ENCODE measurements at places on chromosomes 3 and 15. TPM values are rescaled to one million over a fixed set of nuclear protein-coding genes. Genes with fewer than 3 reads are reported as not detected.

DNA sequence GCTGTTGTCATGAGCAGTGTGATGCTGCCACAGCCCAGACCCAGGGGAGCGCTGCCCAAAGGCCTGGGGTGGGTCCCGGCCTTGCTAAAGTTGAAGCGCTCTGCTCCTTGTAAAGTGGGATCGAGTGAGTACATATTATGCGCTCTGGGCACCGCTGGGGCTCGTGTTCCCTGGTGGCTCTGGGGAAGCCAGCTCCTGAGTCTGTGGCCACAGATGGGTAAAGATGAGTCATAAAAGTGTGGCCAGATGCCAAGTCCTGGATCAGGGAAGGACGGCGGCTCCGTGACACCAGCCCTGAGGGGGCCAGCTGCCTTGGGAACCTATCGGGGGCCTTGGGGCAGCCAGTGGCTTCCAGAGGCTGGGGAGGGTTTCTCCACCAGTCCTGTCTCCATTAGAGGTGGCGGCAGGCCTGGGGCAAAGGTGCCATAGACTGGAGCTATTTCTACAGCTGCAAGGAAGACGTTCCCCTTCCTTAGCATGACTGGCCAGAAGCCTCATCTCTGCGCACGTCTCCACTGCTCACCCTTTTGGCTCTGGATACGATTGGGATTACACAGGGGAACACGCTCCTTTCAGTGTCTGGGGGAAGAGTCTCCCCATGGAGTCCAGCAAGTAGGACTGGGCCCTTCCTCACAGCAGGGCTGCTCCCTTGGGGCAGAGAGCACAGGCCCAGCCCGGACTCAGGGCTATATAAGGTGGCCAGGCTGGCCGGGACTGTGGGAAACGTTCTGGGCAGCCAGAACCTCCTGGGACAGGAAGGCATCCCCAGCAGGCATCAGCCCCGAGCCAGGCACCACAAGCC, 1.2 kb upstream of the ITIH4 start:
- no peaks in the 10 kb centered on the region for H3K36me3 ChIP-seq
- H3K4me1 ChIP-seq: peaks cover 6% of the 10 kb centered on the region
- H3K4me3 ChIP-seq: no peak overlapping the region

DNA sequence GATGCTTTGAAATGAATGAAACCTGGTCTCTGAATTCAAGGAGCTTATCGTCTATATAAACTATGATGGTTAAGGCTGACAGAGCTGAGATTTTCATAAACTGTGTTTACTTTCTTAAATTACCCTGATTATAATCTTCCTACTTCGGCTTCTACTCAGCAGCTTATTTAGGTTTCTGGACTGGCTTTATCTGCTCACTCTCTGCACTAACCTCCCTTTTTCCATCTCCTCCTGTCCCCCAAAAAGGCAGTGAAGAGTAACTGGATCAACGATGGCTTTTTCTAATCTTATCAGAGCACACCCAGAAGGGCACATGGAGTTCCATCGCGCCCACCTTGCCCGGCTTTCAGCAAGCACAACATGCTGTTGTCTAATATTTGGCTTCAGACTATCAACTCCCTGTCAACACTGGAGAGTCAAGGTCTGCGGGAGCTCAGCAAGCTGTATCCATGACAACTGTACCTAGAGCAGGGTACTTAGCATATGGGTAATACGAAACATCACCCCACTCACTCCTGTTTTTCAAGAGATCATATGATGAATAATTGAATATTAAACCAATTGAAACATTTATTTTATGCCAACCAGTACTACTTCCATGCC, 417.3 kb downstream of the GABRB3 start:
- H3K27me3 ChIP-seq: no peaks in the 10 kb centered on the region
- H3K36me3 ChIP-seq: no peaks in the 10 kb centered on the region
- no peak overlapping the region for H3K27ac ChIP-seq
- no peak overlapping the region for H3K4me3 ChIP-seq
- DNase-seq: no peak

DNA sequence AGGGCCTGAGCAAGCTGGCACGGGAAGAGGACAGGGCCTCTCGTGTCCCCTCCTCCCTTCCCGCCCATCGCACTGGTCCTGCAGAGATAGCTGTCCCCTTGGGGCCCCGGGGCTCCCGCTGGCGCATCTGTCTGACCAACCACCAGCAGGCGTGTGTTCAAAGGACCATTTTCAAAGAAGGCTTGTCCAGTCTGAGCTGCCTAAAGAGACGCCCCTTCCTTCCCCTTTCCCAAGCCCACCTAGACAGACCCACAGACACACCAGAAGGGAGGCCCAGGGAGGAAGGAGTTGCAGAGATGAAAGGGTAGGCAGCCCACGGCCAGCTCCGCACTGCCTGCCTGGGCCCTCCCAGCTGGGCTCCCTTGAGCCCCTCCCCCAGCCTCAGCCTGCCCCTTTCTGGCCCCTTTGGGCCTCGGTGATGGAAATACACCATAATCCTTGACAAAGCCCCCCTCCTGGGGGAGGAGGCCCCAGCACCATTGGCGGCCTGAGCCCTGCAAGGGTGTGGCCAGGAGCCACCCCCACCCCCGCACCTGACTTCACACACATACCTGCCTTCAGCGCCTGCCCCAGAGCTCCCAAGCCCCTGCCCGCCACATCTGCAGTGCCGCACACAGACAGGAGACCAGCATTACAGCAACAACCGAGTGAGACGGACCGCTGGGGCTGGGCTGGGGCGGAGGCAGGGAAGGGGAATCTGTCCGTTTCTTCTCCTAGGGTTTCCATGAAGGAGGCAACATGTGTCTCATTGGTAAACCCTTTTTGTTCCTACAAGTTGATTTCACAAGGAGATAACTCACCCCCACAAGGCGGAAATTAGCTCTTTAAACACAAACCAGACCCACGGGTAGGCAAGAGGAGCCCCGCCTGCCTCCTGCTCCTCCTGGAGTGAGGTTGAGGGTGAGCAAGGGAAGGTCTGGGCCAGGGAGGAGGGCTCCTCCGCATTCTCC, at the start of gene STRA6:
TSS of gene STRA6 (minus strand) at position 336 of the 950 bp plus-strand sequence. CDS start 520 bp downstream, outside the sequence.
- H3K27ac ChIP-seq: no peak within 1 kb of the TSS
- H3K4me1 ChIP-seq: peaks cover 3% of the 10 kb centered on the region
- H3K27me3 ChIP-seq: peaks cover 10% of the 10 kb centered on the region
- no peak within 1 kb of the TSS for H3K4me3 ChIP-seq
- no peak for DNase-seq

DNA sequence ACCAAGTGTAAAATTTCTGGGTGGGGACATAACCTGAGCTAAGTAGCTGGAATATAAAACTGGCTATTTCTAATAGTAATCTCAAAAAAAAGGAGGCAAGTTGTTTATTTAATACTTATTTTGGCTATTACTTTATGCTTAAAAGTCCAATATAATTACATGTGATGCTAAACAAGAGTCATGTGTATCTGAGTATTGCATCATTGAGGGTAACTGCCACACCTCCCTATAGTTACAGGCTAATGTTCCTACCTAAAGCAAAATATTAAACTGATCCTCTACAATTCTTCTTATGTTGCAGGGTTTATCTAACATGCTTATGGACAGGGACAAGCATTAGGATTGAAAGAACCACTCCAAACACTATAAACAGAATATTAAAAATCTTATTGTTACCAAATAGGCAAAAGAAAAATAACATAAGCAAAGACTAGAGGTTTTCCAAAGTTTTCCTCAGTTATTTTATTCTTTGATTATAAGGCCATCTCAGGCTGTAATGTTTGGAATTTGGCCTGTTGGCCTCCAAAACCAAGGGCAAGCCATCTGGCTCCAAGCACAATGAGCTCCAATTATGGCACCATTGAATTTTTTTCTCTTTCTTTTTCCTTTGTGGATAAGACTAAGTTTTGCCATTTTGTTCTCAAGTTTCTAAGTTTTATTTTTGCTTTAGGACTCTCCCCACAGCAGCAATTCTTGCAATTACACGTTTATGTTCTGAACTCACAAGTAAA, 75.8 kb upstream of the ABI3BP start:
- H3K4me3 ChIP-seq: no peak overlapping the region
- H3K27me3 ChIP-seq: peaks cover 29% of the 10 kb centered on the region
- DNase-seq: no peak
- no peaks in the 10 kb centered on the region for H3K36me3 ChIP-seq

TRAT1 gene
- 61.0 TPM for total RNA-seq

DNA sequence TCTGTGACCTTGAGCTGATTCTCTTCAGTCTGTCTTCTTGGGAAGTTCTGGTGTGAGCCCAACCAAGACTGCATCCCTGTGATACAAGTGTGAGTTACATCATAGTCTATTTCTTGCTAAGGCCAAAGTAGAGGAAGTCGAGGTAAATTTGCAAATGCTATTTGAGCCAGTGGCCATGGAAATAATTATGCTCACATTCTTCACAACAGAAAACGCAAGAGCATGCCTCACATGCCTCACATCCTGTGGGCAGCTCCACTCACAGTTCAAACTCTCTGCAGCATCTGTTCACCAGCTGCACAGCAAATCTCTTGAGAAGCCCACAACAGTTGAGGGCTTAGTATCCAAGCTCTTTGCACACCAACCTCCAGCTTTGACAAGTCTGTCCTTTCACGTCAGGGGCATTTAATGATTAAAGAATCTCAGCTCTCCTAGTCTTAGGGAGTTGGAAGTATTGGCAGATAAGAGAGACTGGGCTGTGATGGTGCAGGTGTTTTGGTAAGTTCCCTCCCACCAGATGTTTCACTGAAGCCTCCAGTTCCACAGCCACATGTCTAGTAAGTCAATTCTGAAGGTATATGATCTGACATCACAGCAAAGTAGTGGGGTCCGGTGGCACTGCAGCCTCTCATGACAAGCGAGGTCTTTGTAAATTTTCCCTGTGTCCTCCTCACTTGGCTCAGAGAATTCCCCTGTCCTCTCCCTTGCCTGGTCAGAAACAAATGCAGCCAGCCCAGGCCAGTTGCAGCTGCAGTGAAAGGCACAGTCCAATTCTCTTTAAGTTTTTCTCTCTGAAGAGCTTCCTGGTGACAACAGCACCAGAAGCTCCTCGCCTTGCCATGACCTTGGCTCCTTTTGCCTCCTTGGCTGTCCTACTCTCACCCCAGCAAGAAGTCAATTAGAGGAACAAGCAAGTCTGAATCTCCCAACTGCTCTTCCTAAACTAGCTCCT, 166.1 kb downstream of the SSR3 start:
- peak; percentile 45 for DNase-seq
- H3K4me1 ChIP-seq: no peaks in the 10 kb centered on the region
- H3K36me3 ChIP-seq: no peaks in the 10 kb centered on the region
- H3K27ac ChIP-seq: no peak overlapping the region
- H3K4me3 ChIP-seq: no peak overlapping the region
- peaks cover 29% of the 10 kb centered on the region for H3K27me3 ChIP-seq

CEP63 gene
- total RNA-seq: 20.5 TPM

- H3K27me3 ChIP-seq: peaks cover 11% of the 10 kb centered on the region
- no peaks in the 10 kb centered on the region for H3K36me3 ChIP-seq
- no peak overlapping the region for H3K4me3 ChIP-seq
- no peak for DNase-seq
- no peaks in the 10 kb centered on the region for H3K4me1 ChIP-seq
Observed at GRCh38 chr15:62549345-62549970, 384.4 kb upstream of the C2CD4B start.

CACNA2D3 gene
- not detected for total RNA-seq

ROPN1B gene
- total RNA-seq: not detected

DNA sequence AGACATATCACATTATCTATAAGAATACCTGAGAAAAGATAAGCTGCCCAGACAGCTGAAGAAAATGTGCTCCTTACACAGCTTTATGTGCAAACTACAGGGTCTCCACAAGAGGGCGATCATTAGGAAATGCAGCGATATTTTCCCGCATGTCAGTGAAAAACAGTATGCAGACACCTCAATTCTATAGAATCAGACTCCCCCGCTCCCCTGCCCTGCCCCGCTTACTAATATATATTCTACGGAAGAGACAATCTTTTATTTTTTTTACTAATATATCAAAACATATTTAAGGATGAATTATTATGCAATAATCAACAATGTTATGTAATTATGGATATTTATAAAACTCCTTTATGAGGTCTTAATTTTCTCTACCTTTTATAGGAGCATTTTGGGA, 681.3 kb downstream of the ROBO1 start:
- H3K27me3 ChIP-seq: no peaks in the 10 kb centered on the region
- H3K4me3 ChIP-seq: no peak overlapping the region
- no peak overlapping the region for H3K27ac ChIP-seq

SUMF1 gene
- total RNA-seq: 6.7 TPM

HIGD1A gene
- total RNA-seq: 88.6 TPM

DNA sequence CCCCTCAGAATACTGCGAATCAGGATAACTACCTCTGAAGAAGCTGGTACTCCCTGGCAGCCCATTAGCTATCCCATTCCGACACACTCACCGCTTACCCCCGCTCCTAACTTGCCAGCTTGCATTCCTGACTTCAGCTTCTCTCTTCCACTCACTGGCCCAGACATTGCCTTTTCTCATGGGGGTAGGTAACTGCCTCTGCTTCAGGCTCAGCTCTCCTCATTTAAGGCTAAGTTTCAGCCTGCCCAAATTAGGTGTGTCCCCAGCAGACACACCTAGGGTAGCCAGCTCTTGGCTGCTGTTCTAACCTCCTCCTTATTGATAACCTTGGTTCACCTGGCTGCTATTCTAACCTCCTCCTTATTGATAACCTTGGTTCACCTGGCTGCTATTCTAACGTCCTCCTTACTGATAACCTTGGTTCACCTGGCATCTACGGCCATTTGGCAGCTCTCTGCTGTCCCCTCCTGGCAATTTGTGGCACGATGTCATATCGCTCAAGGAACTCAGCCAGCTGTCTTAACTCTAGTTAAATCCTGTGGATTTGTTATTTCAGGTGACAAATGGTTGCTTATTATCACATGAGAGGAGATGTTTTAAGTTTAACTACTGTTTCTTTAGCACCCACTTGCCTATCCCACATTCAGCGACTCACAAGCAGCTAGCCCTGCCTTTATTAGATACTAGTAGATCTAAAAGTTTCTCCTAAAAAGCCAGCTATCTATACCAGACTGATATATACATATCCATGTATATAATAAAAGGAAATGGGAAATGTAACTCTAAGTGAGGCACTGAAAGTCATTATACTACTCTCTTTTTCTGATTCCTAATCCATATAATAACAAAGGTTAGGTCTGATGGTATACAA, 106.5 kb upstream of the ACP3 start:
- H3K27ac ChIP-seq: no peak overlapping the region
- no peak overlapping the region for H3K4me3 ChIP-seq
- H3K27me3 ChIP-seq: peaks cover 6% of the 10 kb centered on the region
- no peaks in the 10 kb centered on the region for H3K4me1 ChIP-seq
- no peaks in the 10 kb centered on the region for H3K36me3 ChIP-seq

GRCh38 chr15:90203922-90204321, 2.8 kb downstream of the SEMA4B start:
- no peak overlapping the region for H3K4me3 ChIP-seq
- H3K27ac ChIP-seq: no peak overlapping the region
- peaks cover 2% of the 10 kb centered on the region for H3K27me3 ChIP-seq
- H3K4me1 ChIP-seq: peaks cover 23% of the 10 kb centered on the region

GRCh38 chr3:194738254-194739093, 52.8 kb downstream of the FAM43A start:
- no peak overlapping the region for H3K4me3 ChIP-seq
- H3K36me3 ChIP-seq: no peaks in the 10 kb centered on the region
- DNase-seq: no peak

- no peak overlapping the region for H3K27ac ChIP-seq
- peaks cover 6% of the 10 kb centered on the region for H3K27me3 ChIP-seq
- no peak overlapping the region for H3K4me3 ChIP-seq
- no peaks in the 10 kb centered on the region for H3K36me3 ChIP-seq
Observed at GRCh38 chr15:31934821-31935220, 95.5 kb upstream of the CHRNA7 start.

GRCh38 chr3:38560284-38560683, 64.1 kb downstream of the EXOG start:
- no peak overlapping the region for H3K4me3 ChIP-seq
- no peak for DNase-seq
- no peak overlapping the region for H3K27ac ChIP-seq
- H3K27me3 ChIP-seq: peaks cover 4% of the 10 kb centered on the region
- no peaks in the 10 kb centered on the region for H3K4me1 ChIP-seq
